ENCODE measurements at places on chromosomes 7 and 10.

- DNase-seq = no peak
Observed at GRCh38 chr10:117684672-117685211, 142.2 kb downstream of the EMX2 start.

DNA sequence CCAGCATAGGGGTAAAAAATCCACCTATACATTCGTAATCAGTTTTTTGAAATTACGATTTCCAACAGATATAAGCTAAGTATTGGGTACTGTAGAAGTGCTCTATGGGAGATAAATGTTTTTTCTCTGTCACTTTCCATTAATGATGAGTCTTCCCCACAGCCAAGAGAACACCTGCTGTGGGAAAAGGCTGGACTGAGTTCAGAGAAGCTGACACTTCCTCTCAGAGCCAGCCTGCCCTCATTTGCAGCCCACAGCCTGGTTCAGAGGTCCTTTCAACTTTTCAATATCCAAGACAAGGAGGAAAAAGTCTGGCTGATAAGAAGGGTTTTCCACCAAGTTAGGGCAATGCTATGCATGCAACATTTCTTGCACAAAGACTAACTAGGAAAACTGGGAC, 64.5 kb upstream of the DNAJB12 start:
- no peak for DNase-seq

- DNase-seq = no peak
Observed at GRCh38 chr10:110724937-110725336, 80.8 kb downstream of the RBM20 start.

DNA sequence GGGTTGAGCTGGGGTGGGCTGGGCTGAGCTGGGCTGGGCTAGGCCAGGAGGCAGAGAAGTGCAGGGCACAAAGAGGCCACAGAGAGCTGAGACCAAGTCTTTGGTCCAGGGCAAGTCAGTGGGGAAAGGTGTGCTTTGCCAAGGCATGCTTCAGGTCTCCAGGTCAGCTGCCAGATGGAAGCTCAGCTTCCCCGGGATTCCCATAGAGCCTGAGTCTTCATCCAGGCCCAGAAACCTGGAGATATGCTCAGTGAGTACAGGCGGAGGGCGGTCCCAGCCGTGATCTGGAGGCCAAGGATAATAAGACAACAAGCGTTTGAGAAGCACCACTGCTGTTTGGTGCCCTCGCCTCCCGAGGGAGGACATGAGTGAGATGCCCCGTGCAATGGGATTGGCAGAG, 4.7 kb upstream of the CALN1 start:
- no peak for DNase-seq

DNA sequence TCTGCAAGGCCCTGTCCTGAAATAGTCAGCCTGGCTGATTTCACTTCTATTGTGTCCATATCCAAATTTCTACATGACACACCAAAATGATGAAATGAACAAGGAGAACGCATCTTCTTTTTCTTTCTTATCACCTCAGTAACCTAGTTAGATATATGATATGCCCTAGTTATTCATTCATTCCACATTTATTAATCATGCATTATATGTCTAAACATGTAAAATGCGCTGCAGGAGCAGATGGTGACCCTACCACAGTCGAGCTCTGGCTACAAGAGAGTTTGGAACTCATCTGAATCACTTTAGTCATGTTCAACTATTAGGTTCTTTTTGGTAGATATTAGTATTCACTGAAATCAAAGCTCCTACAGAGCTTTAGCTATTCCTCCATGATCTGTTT, 31.8 kb upstream of the VPS41 start:
- DNase-seq = no peak

GRCh38 chr10:129921801-129922597, 42.1 kb downstream of the EBF3 start:
- DNase-seq = no peak

- no peak for DNase-seq
Observed at GRCh38 chr10:44427037-44427436, 42.1 kb upstream of the CXCL12 start.

GRCh38 chr7:47401611-47402570, 180.0 kb downstream of the TNS3 start:
- DNase-seq = no peak

- DNase-seq = no peak
Observed at GRCh38 chr10:46077141-46077554, 31.1 kb upstream of the MSMB start.

- DNase-seq = no peak
Observed at GRCh38 chr7:137423321-137423720, 79.8 kb upstream of the PTN start.

- no peak for DNase-seq
Observed at GRCh38 chr7:156640949-156641485, 443 bp downstream of the RNF32 start.

DNA sequence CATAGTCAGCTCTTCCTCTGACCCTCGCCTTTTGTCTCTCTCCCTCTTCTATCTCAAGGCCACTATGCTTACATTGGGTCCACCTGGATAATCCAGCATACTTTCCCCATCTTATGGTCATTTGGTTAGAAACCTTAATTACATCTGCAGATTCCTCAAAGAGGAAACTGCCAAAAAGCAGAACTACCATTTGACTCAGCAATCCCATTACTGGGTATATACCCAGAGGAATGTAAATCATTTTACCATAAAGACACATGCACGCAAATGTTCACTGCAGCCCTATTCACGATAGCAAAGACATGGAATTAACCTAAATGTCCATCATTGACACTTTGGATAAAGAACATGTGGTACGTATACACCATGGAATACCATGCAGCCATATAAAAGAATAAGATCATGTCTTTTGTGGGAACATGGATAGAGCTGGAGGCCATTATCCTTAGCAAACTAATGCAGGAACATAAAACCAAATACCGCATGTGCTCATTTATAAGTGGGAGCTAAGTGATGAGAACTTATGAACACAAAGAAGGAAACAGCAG, 114.8 kb upstream of the NPY start:
- DNase-seq = no peak

DNA sequence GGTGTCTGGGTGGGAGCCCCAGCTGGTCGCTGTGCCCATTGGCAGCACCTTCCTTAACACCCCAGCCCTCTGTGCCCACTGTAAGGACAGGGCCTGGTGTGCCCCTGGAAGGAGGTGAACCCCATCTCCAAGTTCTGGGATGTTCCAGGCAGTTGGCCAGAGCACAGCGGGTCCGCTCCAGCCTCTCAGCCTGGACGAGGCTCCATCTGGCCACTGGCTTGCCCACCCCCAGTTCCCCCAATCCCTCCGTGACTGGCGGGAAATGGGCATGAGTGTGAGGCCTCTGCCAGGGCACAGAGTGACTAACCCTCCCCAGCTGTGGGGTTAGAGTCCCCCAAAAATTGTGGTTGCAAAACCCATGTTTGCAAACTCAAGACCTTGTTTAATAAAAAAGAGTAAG, 15.6 kb downstream of the GRIFIN start:
- DNase-seq = no peak
